ENCODE measurements at places on chromosomes 7 and 10.

GRCh38 chr7:50783801-50784507, 1.3 kb upstream of the GRB10 start:
- DNase-seq: no peak

DNA sequence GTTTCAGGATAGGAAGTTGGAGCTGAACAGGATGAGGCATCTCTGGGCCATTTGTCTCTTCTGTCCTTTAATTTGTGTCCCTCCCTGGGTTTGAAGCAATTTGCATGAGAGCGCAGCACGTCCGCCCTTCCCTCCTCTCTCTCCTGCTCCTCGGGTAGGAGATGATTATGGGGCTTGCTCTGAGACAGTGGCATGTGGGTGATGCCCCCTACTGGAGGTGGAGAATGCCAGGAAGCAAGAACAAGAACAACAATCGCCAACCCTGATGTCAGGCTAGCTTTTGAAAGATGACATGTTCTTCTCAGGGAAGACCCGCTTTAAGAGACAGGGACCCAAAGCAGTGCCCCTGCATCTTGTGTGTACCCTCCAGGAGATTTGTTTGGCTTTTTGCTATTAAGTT, 63.9 kb upstream of the LOXL4 start:
- no peak for DNase-seq

- DNase-seq: peak; percentile 10
Observed at GRCh38 chr10:77837248-77837924, 89.2 kb downstream of the DLG5 start.

GRCh38 chr10:75607576-75607975, 176.2 kb downstream of the LRMDA start:
- DNase-seq: no peak

- no peak for DNase-seq
Observed at GRCh38 chr7:69518705-69519077, 79.6 kb upstream of the AUTS2 start.

GRCh38 chr7:139776486-139777132, 1.2 kb downstream of the HIPK2 start:
- no peak for DNase-seq

DNA sequence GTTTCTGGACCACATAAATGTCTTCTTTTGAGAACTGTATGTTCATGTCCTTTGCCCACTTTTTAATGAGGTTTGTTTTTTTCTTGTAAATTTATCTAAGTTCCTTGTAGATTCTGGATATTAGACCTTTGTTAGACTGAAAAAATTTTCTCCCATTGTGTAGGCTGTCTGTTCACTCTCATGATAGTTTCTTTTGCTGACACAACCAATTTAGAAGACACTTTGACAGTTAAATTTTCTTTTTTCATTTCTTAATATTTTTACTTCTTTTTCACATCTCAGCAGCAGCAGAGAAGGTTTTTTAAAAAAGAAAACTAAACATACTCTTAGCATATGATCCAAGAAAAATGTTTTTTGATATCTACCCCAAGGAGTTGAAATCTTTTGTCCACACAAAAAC, 61.8 kb downstream of the RNF32 start:
- no peak for DNase-seq

DNA sequence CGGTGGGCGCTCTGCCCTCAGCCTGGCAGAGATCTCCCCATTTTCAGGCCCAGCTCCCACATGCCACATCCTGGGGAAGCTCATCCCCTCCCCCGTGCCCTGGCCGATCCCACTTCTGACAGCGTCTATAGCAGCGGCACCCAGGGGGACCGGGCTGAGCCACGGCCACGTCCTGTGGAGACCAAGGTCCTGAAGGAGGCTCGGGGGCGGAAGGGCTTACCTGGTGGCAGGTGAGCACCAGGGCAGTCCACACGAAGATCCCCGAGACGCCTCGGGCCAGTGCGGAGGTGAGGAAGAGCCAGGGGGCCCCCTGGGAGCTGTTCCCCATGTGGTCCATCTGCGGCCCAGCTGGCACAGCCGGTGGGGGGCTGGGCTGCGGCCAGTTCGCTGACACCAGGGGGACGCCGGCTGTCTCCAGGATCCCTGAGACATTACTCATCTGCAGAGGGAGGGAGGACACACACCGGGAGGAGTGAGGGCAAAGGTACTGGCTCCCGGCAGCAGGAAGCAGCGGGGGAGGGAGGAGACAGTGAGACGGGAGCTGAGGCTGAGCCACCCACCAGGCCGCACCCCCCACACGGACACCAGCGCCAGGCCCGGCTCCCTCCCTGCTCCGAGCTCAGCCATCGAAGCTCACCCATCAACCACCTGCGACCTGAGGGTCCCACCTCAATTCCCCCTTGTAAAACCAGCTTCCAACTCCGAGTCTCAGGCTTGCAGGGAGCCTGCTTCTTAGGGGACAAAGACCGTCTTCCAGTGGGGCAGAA, 776 bp downstream of the TMEM184A start:
- no peak for DNase-seq

All from hypothalamus (tissue), 51 donors.